CD4-positive, alpha-beta T cell (primary cell): ENCODE measurements at places on chromosomes 7 and 10. TPM values are rescaled to one million over a fixed set of nuclear protein-coding genes. Genes with fewer than 3 reads are reported as not detected.

- no peaks in the 10 kb centered on the region for H3K36me3 ChIP-seq
- H3K4me3 ChIP-seq, result no peak overlapping the region
Measured at GRCh38 chr7:94710256-94710655, 54.3 kb upstream of the SGCE start.

GRCh38 chr7:131385039-131385605 is 57.4 kb downstream of the MKLN1 start:
- DNase-seq, result no peak
- peaks cover 4% of the 10 kb centered on the region for H3K36me3 ChIP-seq
- no peak overlapping the region for H3K4me3 ChIP-seq
- H3K4me1 ChIP-seq, result peaks cover 6% of the 10 kb centered on the region
- H3K27ac ChIP-seq, result no peak overlapping the region
- no peaks in the 10 kb centered on the region for H3K27me3 ChIP-seq

DNA sequence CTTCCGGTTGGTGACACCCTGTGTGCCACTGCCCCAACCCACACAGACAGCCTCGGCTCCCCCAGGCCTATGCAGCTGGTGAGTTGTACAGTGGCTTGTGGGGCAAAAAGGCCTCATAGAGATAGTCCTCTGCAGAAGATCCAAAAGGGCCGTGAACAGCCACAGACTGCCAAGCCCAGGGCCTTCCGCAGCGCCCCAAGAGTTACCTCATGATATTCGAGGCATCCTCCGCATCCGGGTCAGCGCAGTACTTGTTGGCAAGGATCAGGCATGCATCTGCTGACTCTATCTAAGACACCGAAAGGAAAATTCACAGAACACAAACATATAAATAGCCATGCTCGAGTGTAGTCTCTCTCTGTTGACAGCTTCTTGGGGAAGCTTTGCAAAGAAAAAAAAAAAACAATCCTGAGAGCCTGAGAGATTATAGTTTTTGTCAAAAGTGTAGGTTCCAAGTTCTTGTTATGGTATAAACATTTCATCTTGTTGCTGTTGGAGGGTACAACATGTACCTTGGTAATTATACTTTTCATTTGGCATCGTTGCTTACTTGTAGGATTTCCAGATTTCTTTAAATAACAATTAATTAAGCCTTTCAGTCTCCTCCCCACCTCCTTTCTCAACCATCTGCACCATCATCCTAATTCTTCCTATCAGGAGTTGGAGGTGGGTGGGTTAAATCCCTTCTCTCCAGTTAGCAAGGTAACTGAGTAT is 553.0 kb downstream of the KCNMA1 start:
- DNase-seq, result no peak
- H3K36me3 ChIP-seq, result no peaks in the 10 kb centered on the region
- no peak overlapping the region for H3K4me3 ChIP-seq
- no peak overlapping the region for H3K27ac ChIP-seq
- no peaks in the 10 kb centered on the region for H3K4me1 ChIP-seq
- H3K27me3 ChIP-seq, result no peaks in the 10 kb centered on the region

GRCh38 chr10:12194752-12195271 is 879 bp downstream of the NUDT5 start:
- no peak overlapping the region for H3K27ac ChIP-seq
- H3K36me3 ChIP-seq, result peaks cover 9% of the 10 kb centered on the region
- DNase-seq, result peak; percentile 22
- H3K4me3 ChIP-seq, result peak overlapping the region; percentile 88
- H3K27me3 ChIP-seq, result no peaks in the 10 kb centered on the region

The GIMAP1 gene
- 8.0 TPM for total RNA-seq

The TMEM229A gene
- not detected for total RNA-seq

The RTKN2 gene
- 3.7 TPM for total RNA-seq

The AQP1 gene
- 0.22 TPM for total RNA-seq

The CXCL12 gene
- total RNA-seq, result not detected
